ENCODE measurements at places on chromosomes 7 and 10.

- DNase-seq: no peak
These were observed 87.2 kb downstream of the MDFIC start for GRCh38 chr7:115009139-115009538.

DNA sequence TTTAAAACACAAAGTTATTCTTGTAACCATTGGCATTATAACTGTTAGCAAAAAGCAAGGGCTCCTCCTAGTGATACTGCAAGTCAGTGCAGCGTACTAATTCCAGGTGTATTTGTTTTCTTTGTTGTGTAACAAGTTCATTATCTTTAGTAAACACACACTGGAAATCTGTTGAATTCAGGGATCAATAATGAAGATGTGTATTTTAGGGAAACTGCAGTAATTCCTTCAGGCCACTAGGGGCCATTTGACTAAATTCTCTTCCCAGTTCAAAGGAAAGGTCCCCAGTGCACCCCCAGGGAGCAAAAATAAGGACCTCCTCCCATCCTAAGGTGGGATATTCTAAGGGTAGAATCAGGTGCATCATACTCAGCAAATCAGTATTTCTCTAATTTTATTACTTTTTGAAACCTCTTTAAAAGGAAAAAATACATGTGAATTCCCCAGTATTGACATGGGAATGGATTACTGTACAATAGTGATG lies 158.6 kb upstream of the LYZL1 start:
- DNase-seq: peak; percentile 2

DNA sequence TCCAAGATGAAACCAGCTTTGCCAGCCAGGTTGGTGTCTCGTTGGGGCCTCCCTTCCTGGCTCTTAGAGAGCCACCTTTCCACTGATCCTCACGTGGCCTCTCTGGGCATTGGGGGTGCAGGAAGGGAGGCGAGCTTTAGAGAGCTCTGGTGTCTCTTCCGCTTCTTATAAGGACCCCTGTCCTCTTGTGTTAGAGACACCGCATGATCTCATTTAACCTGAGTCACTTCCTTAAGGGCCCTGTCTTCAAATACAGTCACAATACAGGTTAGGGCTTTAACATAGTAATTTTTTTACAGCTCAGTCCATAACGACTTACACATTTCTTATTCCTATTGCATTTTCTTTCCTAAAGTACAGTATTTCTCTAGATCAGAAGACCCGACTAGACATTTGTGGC lies 535.8 kb downstream of the SDK1 start:
- DNase-seq: no peak

- no peak for DNase-seq
These were observed 29.4 kb upstream of the RAPGEF5 start for GRCh38 chr7:22386206-22386858.

GRCh38 chr10:112374724-112375541 lies 1.0 kb downstream of the ACSL5 start:
- DNase-seq: no peak

GRCh38 chr10:127408733-127409132 lies 140.4 kb upstream of the NPS start:
- no peak for DNase-seq

DNA sequence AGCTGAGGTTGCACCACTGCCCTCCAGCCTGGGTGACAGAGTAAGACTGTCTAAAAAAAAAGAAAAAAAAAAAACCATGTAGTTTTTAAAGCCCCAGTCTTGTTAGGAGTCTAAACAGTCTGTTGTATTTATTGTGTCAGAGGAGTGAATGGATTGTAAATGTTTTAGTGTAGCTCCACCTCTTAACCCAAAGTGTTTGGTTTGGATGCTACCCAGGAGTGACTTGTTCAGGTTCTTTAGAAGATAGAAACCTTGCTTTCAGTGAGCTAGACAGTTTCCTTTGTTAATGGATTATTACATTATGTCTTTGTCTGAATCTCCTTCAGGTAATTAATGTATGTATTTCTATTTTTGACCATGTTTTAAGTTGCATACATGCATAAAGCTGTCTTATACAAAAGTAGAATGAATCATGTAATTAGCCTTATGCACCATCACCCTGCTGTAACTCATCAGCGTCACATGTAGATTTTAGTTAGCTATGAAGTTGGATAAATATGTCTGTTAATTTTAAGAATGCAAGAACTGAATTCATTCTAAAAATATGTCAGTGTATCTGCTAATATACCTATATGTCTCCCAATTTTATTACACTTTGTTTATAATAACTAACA lies 97.7 kb downstream of the TAF3 start:
- no peak for DNase-seq

DNA sequence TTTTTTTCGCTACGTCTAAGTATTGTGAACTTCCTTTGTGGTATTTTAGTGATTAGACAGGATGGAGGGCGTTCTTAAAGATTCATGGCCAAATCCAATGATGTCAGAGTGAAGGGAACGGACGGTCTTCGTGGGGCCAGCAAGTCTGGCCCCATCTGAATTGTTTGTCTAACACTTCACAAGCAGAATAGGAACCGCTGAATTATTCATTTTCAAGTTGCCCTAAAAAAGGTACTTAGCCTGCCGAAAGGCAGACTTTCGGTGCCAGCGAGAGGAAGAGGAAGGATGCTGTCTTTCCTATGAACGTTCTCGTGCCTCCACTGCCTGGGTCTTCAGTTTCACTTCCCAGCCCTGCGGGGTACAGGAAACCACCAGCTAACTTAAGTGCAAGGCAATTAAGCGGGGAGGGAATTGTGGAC lies 145.7 kb upstream of the SH2B2 start:
- peak; percentile 41 for DNase-seq

- no peak for DNase-seq
These were observed at the start of gene NANOS1 for GRCh38 chr10:119029613-119030420. TSS of gene NANOS1 (plus strand) at chr10:119029714. CDS start at chr10:119029802, 88 bp downstream.

DNA sequence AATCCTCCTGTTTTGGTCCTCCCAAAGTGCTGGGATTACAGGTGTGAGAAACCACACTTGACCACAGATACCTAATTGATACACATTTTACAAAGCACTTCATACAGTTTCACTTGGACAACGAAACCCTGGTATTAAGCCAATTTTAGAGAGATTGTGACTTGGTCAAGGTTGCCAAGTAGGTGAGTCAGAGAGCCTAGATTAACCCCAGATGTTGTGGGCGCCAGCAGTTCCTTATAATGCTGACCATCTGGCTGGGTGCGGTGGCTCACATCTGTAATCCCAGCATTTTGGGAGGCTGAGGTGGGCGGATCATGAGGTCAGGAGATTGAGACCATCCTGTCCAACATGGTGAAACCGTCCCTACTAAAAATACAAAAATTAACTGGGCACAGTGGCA lies 4.9 kb upstream of the PHKG1 start:
- DNase-seq: no peak

DNA sequence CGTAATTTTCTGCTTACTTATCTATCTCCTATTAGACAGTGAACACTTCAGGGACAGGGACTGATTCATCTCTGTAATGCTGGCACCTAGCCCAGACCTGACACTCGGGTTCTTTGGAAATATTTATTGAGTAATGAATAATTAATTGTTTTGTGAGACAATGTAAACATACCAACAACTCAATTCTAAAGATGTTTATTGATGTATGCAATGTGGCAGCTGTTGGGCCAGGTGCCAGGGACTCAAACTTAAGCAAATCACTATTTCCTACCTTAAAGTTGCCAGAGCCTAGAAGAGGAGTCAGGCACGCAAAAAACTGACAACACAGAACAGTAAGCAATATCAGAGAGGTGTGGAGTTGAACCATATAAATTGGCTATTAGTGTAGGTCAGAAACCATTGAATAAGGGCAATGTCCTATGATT lies 63.6 kb upstream of the BMPER start:
- DNase-seq: no peak
